T47D (cell line): ENCODE measurements at places on chromosomes 7 and 10.

DNA sequence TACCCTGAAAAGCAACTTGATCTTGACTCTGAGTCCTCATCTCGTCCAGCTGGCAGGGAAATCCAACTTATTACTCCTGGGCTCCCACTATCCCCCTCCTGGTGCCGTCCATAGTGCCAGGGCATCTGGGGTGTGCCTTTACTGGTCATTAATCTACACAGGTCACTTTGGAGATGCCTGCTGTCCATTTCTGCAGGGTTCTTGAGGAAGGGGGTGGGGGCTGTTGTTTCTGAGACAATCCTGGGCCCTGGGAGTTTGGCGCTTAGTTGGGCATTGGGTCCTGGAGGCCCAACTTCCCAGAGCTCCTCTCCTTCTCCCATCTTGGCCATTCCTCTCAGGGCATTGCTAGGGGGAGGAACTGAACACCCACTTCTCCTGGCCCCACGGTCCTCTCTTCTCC lies 6.0 kb upstream of the TACR2 start:
- DNase-seq, result no peak

- DNase-seq, result no peak
These were observed 109.6 kb downstream of the GPR37 start for GRCh38 chr7:124655990-124656389.

- DNase-seq, result no peak
These were observed 262.9 kb downstream of the PTPRN2 start for GRCh38 chr7:158324397-158325360.

- no peak for DNase-seq
These were observed 82.2 kb upstream of the GPR22 start for GRCh38 chr7:107387573-107388219.
